Hematopoietic multipotent progenitor cell treated with erythropoietin and hydrocortisone succinate and interleukin-3 and kit ligand, for 6 days (in vitro differentiated cells): ENCODE measurements at places on chromosomes 7 and 10.

- DNase-seq, result no peak
These were observed 565.7 kb downstream of the KCNMA1 start for GRCh38 chr10:77071956-77072355.

- no peak for DNase-seq
These were observed 196.4 kb downstream of the ANKRD7 start for GRCh38 chr7:118420888-118421287.

GRCh38 chr10:93790439-93790838 lies 32.7 kb downstream of the LGI1 start:
- no peak for DNase-seq

GRCh38 chr10:101162677-101163076 lies 31.6 kb downstream of the TLX1 start:
- DNase-seq, result no peak

DNA sequence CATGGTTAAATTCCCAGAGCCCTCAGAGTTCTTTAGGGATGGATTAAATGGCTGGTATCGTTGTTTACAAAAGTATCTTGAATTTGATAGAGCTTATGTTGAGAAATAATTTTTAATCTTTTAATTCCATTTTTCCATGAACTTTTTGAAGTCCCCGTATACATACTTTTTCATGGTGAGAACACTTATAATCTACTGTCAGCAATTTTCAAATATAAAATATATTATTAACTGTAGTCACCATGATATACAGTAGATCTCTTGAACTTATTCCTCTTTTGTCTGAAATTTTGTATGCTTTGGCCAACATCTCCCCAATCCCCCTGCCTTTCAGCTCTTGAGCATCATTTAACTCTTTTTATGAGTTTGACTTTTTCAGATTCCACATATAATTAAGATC lies 9.4 kb downstream of the EFCAB10 start:
- DNase-seq, result no peak

- no peak for DNase-seq
These were observed 179.0 kb downstream of the DGKI start for GRCh38 chr7:137667633-137668387.

GRCh38 chr10:74034301-74034700 lies 36.4 kb downstream of the VCL start:
- DNase-seq, result no peak

DNA sequence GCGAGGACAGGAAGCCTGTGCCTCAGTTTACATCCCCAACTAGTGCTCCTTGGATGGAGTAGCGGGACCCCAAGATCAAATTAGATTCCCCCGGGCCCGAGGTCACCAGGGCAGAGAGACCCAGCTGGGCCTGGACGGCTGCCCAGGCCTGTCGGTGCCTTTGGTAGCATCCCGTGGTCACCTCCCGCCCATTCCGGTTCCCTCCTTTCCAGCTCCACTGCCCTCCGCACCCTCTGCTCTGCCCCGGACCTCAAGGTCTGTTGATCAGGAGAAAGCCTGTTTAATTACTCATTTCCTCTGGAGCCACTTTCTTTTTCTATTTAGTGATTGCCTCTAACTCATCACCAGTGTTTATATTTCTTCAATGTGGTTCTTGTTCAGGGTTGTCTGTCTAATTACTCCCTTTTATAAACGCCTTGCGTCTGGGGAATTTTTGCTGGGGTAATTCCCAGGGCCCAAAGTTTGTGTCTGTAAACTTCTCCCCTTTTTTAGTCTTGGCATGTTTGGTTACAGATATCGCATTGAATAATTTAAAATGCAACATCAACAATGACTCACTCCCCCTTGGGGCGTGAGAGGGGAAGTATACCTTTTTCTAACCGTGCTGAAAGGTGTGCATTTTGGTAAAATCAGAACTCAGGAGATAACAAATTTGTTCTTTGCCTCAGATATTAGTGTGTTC lies 1.9 kb downstream of the FOXK1 start:
- no peak for DNase-seq

- DNase-seq, result no peak
These were observed 171.4 kb downstream of the SFMBT2 start for GRCh38 chr10:7239312-7239985.

GRCh38 chr7:80040335-80040734 lies 94.3 kb upstream of the GNAI1 start:
- no peak for DNase-seq

DNA sequence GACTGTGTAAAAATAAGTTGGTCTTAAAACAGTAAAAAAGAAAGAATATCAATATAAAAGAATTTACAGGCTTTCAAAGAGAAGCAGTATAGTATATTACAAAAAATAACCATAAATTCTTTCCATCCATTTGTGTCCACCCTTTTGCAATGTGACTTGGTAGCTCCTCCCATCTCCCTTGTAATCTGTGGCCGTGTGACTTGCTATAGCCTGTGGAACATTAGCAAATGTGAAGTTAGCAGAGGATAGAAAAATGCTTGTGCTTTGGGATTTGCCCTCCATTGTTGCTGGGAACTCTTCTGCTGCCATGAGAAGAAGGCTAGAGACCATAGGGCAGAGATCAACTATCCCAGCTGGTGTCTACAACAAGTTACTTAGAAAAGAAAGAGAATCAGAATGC lies 30.2 kb downstream of the KLHL7 start:
- no peak for DNase-seq
